ENCODE measurements at places on chromosomes 7 and 10.

DNA sequence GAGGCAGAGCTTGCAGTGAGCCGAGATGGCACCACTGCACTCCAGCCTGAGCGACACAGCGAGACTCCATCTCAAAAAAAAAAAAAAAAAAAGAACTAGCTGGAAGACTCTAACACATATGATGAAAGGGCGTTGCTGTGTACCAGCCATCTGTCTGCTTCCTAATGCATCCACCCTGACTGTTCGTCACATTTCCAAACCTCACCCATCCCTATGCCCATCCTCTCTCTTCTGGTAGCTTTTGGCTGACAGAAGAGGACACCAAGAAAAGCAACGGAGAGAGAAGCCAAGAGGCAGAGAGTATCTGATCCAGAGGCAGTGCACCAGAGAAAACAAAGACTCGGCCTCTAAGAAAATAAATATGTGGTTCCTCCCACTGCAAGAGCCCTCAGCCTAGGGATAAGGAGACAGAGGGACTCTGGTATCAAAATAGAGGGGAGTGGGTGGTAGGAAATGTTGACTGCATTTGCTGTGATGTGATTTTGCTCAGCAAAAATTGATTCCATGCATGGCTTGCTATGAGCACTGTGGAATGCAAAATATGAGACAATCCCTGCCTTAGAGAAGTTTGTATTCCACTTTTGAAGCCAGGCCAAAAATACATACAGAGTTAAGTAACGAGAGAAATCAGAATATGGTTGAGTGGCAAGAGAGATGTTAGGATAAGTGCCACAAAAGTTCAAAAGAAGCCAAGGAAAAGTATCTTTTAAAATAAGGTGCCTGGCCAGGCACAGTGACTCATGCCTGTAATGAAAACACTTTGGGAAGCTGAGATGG, 100.8 kb upstream of the STK17A start:
- DNase-seq: no peak

- no peak for DNase-seq
Measured at GRCh38 chr7:1385086-1385808, 74.0 kb downstream of the MICALL2 start.

- DNase-seq: peak; percentile 17
Measured at GRCh38 chr10:75187961-75188426, 22.6 kb upstream of the VDAC2 start.

- no peak for DNase-seq
Measured at GRCh38 chr7:36396150-36396549, 6.5 kb downstream of the ANLN start.

GRCh38 chr10:5479481-5480161, 19.7 kb downstream of the CALML5 start:
- DNase-seq: peak; percentile 41

DNA sequence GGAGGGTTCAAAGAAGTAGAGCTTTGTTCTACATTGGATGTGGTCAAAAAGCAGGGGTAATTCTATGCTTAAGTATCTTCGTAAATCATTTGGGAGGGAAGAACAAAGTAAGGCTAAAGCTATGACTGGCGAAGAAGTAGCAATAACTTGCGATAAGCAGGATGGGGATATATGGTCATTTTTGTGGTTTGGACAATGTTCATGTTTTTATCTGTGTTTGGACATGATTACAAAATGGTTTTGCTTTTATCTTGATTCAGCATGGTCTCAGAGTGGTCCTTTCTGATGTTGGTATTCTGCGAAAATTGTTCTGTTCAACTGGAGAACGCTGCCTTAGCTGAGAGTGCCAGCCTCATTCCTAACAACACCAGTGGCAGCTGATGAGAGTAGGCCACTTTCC, 208.8 kb downstream of the SEMA3A start:
- no peak for DNase-seq

DNA sequence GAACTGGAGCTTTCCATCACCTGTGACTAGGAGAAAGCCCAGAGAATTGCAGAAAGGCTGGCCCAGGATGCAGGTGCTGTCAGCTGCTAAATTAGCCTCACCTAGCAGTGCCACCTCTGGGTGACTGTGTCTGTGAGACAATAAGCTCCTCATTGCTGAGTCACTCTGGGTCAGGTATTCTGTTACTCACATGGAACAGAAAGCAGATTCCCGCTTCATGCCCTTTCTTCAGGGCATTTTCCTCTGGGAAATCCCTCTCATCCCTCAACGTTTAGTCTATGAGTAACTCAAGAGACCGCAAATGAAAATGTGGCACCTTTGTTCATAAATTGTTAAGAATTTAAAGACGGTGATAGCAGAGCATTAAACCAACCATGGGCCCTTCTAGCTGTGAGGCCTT, 184.0 kb downstream of the ADAM12 start:
- DNase-seq: no peak

DNA sequence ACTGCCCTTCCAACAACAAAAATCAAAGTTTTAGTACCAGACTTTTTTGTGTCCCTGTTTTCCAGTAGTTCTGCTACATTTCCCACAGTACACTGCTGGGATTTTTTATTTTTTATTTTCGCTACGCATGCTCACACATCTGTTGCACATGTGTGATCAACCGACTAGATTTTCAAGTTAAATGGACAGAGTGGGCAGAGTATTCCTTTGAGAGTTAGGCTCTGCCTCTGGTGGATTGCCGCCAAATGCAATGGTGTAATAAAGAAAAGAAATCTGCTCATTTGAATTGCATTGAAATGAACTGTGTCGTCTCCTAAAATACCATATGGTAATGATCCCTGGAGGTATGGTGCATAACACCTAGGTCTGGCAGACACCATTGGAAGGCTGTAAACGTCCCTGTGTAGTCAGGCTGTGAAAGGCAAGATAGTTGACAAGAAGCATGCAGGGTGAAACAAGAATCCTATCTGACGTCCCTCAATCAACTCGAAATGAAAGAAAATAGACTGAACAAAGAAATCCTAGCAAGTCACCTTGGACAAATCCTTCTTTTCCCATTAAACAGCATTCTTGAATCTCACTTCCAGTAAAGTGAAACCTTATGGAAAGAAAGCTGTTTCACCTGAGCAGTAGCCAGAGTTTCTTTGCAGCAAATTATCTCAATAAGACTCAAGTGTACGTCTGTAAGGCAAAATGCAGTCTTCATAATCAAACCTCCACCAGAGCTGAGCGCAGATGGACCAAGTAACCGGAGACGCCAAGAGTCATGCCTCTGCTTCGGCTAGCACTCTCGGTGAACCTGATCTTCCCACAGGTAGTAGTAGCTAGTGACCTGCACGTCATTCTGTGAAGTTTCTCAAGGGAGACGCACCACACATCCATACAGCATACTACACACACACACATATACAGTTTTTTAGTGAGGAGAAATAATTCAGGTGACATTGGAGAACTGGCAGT, 357.3 kb downstream of the CRPPA start:
- DNase-seq: no peak

DNA sequence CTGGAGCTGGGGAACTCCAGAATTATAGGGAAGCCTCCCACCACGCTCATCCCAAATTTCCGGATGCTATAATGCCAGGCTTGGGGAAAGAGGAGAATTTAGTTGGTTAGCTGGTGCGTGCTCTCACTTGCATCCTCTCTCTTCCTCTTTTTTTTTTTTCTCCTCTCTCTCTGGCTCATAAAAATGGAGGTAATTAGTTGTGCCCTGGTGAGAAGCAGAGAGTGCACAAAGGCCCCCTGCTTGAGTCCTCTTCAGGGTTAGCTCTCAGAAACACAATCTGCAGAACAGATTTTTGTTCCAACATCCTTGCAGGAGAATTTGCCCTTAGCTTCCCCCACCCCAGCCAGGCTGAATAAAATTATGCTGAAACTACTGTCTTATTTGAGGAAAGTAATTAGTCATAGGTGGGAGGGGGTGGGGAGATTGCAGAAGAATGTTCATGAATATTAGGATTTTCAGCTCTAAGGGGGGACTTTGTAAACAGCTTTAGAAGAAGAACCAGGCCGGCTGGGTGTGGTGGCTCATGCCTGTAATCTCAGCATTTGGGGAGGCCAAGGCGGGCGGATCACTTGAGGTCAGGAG, 7.6 kb downstream of the SERPINE1 start:
- DNase-seq: no peak

DNA sequence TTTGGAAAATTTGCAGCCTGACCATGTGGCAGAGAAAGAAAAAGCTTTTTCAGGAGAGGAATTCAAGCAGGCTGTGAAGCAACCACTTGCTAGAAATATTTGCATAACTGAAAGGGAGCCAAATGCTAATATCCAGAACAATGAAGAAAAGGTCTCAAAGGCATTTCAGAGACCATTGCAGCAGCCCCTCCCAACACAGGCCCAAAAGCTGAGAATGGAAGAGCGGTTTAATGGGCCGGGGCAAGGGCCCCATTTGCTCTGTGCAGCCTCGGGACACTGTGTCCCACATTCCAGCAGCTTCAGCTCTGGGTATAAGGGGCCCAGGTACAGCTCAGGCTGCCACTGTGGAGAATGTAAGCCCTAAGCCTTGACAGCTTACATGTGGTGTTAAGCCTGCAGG, 918.1 kb upstream of the POT1 start:
- DNase-seq: no peak

DNA sequence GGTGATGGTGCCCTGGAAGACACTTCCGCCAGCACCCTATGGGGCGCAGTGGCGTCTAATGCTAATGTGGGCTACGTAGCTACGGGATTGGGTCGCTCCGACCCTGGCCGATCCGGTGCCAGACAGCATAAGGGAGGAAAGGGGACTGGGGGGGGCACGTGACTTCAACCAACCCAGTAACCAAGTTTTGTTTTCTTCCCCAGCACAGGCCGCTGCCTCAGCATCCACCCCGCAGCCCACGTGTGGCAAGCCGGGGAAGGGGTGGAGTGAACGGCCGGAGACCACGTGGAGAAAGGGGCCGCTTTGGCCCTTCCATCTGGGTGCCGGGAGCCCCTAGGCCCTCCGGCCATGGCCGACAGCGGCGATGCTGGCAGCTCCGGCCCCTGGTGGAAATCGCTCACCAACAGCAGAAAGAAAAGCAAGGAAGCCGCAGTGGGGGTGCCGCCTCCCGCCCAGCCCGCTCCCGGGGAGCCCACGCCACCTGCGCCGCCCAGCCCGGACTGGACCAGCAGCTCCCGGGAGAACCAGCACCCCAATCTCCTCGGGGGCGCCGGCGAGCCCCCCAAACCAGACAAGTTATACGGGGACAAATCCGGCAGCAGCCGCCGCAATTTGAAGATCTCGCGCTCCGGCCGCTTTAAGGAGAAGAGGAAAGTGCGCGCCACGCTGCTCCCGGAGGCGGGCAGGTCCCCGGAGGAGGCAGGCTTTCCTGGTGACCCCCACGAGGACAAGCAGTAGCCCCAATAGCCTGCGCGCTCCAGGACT, 2.5 kb downstream of the PRR15 start:
- peak; percentile 69 for DNase-seq

DNA sequence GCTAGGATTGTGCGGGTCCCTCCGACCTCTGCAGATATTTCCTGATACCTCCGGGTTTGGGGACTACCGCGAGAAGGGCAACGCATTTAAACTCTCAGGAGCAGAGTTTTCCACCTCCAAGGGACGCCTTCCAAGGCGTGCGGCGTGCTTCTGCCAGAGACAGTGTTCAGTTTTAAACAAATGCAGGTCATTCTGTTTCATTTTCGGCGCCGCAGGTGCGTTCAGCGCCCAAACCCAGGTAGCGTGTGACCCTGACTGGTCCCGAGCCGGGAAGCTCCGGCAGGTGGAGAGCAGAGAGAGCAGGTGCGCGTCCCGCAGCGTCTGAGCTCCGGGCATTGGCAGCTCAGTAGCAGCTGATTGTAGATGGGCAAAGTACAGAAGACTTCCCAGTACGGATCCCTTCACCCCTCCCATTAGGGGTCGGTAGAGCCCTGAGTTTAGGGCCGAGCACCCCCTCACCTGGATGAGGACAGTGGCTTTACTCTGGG, 1.4 kb upstream of the CYP26A1 start:
- DNase-seq: peak; percentile 57

- DNase-seq: no peak
Measured at GRCh38 chr7:131934452-131934851, 378.0 kb upstream of the PODXL start.

- no peak for DNase-seq
Measured at GRCh38 chr10:112533916-112534315, 86.9 kb downstream of the VTI1A start.

DNA sequence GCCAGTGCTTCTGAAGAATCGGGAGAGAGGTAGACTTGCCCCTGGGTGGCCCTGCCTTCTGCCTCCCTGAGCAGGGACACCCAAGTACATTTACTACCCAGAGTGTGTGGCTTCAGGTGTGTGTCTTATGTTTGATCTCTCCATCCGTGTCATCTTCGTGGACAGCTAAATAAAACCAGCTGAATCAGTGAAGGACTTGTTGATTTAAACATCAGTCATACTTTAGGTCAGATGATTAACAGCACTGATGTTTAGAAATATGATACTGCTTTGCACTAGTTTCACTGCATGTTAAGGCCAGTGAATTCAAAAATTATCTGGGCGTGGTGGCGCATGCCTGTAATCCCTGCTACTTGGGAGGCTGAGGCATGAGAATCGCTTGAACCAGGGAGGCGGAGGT, 4.0 kb downstream of the MTG1 start:
- DNase-seq: no peak

GRCh38 chr7:31337002-31337565, 3.4 kb downstream of the NEUROD6 start:
- no peak for DNase-seq

DNA sequence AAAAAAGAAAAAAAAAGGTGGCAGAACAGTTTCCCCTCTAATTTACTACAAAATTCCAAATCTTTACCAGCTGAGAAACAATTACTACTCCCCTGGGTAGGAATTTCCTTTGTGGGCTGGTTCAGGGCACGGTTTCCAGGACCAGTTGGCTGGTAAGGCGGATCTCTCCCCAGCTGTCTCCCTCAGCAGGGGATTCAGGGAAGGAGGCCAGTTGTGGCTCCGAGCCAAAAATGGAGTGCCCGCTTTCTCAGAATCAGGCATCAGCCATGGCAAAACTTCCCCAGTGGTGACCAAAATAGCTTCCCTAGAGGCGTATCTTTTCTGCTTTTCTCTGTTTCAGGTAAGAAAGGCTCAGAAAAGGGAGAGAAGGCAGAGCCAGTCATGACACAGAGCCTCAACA, 91.2 kb downstream of the ZNF22 start:
- no peak for DNase-seq

GRCh38 chr7:137539111-137539715, 195.7 kb upstream of the PTN start:
- no peak for DNase-seq

GRCh38 chr10:133375357-133376115, 2.4 kb upstream of the ECHS1 start:
- no peak for DNase-seq
